ENCODE measurements at places on chromosomes 6 and 20.

- DNase-seq, result no peak
These were observed 84.6 kb upstream of the F13A1 start for GRCh38 chr6:6405031-6405430.

DNA sequence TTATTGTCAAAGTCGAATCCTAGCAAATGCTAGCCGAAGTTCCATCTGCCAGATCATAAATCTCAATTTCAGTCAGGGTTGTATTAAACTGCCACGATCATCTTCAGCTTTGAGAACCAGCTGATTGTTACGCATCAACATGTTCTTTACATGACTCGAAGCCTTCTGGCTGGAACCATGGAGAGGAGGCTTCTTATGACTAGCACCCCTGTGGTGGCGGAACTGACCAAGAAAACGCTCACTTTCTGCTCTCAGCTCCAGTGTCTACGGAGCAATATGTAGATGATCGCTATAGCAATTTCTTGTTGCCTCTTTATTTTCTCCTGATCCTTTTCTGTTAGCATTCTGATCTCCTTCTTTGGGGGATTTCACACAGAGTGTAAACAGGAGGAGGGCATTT is 479.4 kb upstream of the SLC35B3 start:
- no peak for DNase-seq

DNA sequence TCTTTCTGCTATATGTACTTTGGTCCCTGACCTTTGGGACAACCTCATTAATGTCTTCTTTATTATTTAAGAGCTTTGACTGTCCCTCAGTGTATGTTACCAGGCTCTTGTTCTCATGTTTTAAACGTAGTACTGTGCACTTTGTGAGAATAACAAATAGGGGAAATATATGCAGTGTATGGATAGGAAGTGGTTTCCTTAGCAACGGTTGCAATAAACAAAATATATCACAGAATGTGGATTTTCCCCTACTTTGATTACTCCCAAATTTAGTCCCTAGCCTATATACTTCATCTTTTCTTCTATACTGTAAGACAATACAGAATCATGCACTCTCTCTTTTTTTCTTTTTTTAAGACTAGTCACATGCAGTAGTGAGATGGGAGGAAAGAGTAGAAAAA is 123.8 kb upstream of the AKIRIN2 start:
- no peak for DNase-seq

DNA sequence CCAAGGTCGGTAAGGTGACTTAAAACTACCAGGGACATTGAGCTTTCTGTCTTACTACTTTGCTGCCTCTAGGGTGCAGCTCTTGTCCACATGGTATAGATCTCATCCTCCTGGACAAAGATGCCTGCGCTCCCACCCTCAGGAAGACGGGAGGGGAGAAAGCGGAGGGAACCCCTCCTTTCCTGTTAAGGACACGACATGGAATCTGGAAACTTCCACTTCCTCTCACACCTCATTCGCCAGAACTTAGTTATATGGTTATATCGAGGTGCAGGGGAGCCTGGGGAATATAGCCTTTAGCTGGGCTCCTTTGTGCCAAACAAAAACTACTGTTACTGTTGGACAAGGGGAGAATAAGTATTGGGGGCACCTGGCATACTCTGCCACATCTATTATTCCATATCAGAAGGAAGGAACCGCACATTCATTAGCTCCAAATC is 224.3 kb upstream of the TSHZ2 start:
- DNase-seq, result no peak

DNA sequence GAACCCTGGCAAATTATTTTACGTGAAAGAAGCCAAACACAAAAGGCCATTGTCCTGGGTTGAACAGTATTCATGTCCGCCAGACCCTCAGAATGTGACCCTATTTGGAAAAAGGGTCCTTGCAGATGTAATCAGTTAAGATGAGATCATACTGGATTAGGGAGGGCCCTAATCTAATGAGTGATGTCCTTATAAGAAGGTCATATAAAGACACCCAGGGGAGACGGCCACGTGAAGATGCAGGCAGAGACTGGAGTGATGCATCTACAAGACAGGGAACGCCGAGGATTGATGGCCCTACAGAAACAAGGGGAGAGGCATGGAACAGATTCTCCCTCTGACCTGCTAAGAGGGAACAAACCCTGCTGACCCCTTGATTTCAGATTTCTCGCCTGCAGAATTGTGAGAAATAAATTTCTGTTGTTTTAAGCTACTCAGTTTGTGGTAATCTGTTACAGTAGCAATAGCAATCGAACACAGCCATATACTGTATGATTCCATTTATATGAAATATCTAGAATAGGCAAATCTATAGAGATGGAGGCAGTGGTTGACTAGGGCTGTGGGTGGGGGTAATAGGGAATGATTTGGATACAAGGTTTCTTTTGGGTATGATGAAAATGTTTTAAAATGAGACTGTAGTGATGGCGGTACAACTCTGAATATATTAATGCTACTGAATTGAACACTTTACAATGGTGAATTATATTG is 132.9 kb upstream of the NUP153 start:
- no peak for DNase-seq
